ENCODE measurements at places on chromosomes 2 and 18.
A peak's percentile ranks its signal among the peaks of the same experiment; 100 is the strongest.

DNA sequence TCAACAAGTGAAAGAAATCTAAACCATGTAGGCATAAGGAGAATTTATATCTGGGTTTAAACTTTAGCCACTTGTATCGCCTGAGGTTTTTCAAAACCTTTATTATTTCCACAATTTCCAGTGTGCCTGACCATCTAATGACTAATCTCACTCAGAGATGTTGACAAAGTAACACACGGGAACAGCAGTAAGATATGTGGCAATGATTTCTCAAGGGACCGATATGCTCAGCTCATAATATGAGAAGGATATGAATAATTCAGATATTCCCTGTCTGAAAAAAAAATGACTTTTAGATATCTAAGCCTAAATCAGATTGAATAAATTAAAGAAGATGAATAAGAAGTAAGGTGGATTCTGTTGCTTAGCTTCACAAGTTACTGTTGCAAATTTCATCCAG is 43.5 kb downstream of the TMEM163 start:
- no peak for DNase-seq

- no peak for DNase-seq
Measured at GRCh38 chr2:64007924-64008323, 11.3 kb downstream of the VPS54 start.

DNA sequence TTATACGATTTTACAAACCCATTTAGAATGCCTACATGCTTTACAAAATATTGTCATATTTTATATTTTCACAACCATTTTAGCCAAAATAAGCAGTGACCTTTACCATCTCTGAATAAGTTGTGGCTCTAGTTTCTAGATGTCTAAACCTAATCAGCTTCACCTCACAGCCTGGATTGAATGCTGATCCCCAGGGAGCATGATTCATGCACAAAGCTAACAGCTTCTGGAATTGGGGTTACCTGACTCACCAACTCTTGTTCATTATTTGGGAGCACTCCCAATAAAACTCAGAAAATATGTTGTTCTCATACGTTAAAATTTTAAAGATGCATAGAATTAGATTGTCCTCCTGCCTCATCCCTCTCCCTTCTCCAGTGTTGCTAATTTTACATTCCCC is 611.7 kb upstream of the NETO1 start:
- DNase-seq = no peak

GRCh38 chr2:66596256-66596655 is 161.3 kb downstream of the MEIS1 start:
- DNase-seq = no peak

- no peak for DNase-seq
Measured at GRCh38 chr2:67836866-67837265, 225.9 kb downstream of the C1D start.

GRCh38 chr2:158024288-158024898 is 77.3 kb upstream of the UPP2 start:
- peak; percentile 86 for DNase-seq

- no peak for DNase-seq
Measured at GRCh38 chr18:79203017-79203605, 133.9 kb downstream of the ATP9B start.

DNA sequence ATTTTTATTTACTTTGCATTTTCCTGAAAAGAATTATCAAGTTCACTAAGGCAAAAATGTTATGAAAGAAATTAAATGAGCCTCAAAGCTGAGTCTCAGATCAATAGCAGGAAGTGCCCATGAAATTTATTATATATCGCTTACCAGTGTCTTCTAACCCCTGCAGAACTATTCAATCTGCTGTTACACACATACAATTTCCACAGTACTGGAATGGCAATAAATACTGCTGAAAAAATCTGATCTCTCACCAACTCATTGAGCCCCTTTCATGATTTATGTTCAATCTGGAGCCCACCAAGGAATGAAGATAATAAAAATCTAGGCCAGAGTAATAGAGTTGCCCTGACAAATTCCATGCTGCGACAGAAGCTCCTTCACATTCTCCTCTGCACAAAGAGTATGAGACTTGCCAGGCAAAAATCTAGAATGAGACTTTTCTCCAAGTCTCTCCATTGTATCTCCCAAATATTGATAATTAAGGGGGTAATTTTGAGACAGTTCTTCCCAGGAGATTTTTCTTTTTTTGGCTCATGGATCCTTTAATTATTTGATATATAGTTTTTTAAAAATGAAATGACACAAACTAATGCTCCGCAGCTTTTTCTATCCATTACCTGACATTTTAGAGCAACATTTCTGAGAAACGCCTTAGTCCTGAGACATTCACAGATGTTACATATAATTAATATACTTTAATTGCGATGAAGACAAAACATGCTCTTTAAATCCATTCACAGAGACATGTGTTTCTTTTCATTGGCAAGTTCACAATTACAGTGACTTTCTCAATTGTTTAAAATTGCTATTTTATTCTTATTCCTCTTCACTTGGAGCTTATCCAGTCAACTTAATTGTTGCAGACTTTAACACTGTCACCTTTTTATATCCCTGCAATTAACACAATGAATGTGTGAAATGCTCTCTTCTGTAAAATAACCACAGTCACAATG is 1020.4 kb downstream of the CBLN2 start:
- no peak for DNase-seq

GRCh38 chr2:55019526-55020258 is 30.6 kb downstream of the RTN4 start:
- DNase-seq = no peak

GRCh38 chr2:205704127-205704741 is 21.9 kb downstream of the NRP2 start:
- DNase-seq = no peak

DNA sequence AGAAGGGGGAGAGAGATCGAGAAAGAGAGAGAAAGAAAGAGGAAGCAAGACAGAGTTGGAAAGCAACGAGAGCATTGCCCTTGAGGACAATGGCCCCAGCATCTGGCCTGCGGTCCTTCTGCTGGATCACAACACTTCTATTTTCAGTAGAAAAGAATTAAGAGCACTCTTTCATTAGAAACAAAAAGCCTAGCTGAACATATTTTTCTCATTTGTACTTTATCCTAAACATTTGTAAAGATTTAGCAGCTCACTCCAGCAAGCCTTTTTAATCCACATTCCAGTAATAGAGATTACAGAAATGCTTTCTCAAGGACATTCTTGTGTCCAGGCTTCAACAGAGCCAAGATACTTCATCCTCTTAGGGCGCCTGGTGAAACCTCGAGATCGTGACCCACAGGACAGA is 31.6 kb upstream of the AFF3 start:
- no peak for DNase-seq

DNA sequence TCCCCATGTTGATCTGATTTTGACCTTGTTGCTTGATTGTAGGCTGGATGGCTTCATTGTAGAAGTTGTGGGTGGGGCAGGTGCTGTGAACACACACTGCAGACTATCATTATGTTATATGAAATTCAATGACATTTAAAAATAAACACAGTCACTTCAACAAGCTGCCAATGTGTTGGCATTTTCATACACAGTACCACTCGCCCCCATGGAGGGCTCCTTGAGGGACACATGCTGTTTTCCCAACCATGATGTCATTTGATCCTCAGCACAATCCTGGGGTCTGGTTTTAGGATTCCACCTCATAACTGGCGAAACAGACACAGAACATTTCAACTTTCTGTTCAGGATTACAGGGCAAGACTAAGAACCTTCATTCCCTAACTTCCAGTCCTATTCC is 86.9 kb downstream of the ZCCHC2 start:
- DNase-seq = no peak

- no peak for DNase-seq
Measured at GRCh38 chr2:62016957-62017356, 111.5 kb downstream of the COMMD1 start.

- no peak for DNase-seq
Measured at GRCh38 chr2:129747500-129748125, 231.9 kb upstream of the RAB6C start.

GRCh38 chr18:67318651-67319050 is 197.9 kb downstream of the DSEL start:
- DNase-seq = no peak

GRCh38 chr18:7089369-7089768 is 28.2 kb downstream of the LAMA1 start:
- no peak for DNase-seq

- DNase-seq = no peak
Measured at GRCh38 chr2:151337643-151338042, 19.7 kb upstream of the TNFAIP6 start.

DNA sequence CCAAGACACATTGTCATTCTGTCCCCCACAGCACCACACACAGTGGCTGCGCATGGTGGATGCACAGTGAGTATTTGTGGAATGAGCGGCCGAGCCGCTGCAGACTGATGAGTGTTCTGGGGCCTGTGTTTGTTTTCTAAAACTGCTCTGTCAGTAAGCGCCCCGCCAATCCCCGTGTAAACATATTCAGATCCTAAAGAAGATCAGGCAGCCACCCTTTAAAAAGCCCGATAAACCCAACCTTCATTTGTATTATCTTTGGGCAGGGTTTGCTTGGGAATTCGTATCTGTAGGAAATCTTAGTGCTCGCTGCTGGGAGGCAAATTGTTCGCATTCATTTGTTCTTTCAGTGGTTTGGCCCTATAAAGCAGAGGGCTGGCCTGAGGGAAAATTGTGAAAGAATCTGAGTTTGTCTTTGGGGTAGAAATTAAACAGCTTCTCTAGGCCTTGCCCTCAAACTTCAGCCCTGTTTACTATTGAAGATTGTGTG is 68.6 kb downstream of the TGOLN2 start:
- no peak for DNase-seq

DNA sequence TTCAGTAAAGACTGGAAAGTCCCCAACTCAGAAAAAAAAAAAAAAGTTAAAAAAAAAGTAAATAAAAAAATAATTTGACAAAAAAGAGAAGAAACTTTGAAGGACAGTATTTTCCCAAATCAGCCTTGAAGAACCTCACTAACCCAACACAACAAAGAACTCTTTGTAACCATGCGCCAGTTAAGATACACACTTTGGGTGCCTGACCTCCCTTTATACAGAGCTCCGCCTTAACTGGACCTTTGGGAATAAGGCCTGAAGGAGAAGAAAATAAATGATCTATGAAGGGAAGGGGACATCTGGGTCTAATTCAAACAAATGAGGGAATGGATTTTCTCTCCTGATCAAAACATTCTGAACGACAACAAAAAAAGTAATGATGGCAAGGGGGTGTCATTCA is 2.2 kb upstream of the GFPT1 start:
- DNase-seq = no peak

- no peak for DNase-seq
Measured at GRCh38 chr2:213010106-213010779, 141.2 kb downstream of the IKZF2 start.

GRCh38 chr18:62060820-62061219 is 126.0 kb downstream of the PIGN start:
- no peak for DNase-seq

GRCh38 chr2:41775366-41776025 is 272.3 kb upstream of the PKDCC start:
- no peak for DNase-seq

- DNase-seq = no peak
Measured at GRCh38 chr2:20145497-20146193, 79.3 kb downstream of the SDC1 start.

- DNase-seq = no peak
Measured at GRCh38 chr2:64819774-64820688, 166.3 kb upstream of the SERTAD2 start.

- DNase-seq = no peak
Measured at GRCh38 chr2:207394203-207394781, 135.5 kb upstream of the CREB1 start.

DNA sequence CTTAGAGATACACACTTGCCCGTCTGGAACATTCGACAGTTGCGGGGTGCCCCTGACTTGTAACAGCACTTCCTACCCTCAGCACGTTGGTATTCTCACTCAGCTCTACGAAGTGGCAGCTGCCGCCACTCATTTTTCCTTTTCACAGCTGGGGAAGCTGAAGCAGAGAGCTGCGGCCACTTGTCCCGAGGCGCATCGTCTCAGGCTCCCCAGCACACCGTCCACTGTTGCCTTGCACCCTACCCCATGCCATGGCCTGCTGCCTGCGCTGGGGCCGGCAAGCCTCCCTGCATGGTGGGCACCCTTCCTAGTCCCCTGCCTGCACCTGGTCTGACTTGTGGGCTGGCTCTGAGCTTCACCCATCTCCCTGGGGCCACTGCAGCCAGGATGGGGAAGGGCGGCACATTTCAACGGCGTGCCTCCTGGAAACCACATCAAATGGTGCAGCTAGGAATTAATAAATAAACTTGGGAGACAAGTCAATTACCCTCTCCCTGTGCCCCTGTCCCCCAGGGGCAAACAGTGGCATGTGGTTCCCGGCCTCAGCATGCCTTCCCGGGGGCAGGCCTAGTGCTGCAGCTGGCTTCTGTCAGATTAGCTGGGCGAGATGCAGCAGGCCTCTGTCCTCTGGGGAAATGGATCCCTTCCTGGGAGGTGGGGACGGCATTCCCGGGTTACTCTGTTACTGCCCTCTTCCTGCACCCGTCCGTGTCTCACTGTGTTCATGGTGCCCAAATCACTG is 64.7 kb upstream of the HAAO start:
- peak; percentile 64 for DNase-seq

DNA sequence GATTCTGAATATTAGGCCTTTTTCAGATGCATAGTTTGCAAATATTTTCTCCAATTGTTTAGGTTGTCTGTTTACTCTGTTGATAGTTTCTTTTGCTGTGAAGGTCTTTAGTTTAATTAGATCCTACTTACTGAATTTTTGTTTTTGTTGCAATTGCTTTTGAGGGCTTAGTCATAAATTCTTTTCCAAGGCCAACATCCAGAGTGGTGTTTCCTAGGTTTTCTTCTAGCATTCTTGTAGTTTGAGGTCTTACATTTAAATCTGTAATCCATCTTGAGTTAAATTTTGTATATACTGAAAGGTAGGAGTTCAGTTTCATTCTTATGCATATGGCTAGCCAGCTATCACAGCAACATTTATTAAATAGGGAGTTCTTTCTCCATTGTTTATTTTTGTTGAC is 404.8 kb downstream of the LNPK start:
- DNase-seq = no peak

- no peak for DNase-seq
Measured at GRCh38 chr2:159557437-159558034, 58.8 kb downstream of the BAZ2B start.

- no peak for DNase-seq
Measured at GRCh38 chr2:206220997-206221396, 53.5 kb upstream of the ZDBF2 start.

- DNase-seq = peak; percentile 93
Measured at GRCh38 chr2:219001577-219002394, 8.6 kb upstream of the CRYBA2 start.

DNA sequence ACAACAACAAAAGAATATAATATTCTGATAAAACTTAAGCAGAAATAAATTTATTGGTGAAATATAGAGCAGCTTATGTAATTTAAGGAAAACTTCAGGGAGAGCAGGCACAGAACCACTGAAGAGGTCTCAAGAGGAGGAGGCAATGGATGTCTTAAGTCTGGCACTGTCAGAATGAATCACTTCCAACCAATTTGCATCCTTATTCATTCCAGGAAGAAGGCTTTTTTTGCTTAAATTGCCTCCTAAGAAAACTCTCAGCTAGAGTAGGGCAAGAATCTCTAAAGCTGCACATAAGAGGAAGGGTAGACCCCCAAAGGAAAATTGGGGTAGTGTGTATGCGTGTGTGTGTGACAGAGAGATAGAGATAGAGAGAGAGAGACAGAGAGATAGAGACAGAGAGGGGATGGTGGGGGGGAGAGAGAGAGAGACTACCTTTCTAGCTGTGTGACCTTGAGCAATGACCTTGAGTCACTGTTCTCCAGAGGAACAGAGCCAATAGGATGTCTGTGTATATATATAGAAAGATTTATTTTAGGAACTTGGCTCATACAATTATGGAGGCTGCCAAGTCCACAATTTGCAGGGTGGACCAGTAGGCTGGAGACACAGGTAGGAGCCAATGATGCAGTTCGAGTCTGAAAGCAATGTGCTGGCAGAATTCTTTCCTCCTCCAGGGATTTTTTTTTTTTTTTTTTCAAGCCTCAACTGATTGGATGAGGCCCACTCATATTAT is 96.4 kb upstream of the LINC00305 start:
- DNase-seq = no peak
